ENCODE measurements at places on chromosomes 5 and 9.

- DNase-seq, result peak; percentile 90
- no peak overlapping the region for H3K4me3 ChIP-seq
- H3K36me3 ChIP-seq, result peaks cover 80% of the 10 kb centered on the region
- H3K27ac ChIP-seq, result peak overlapping the region; percentile 71
- H3K4me1 ChIP-seq, result peaks cover 26% of the 10 kb centered on the region
These were observed 72.3 kb downstream of the PSMB7 start for GRCh38 chr9:124342776-124343485.

- peaks cover 30% of the 10 kb centered on the region for H3K4me1 ChIP-seq
- H3K27ac ChIP-seq, result no peak overlapping the region
- H3K36me3 ChIP-seq, result peaks cover 9% of the 10 kb centered on the region
- no peaks in the 10 kb centered on the region for H3K27me3 ChIP-seq
- no peak for DNase-seq
- H3K4me3 ChIP-seq, result no peak overlapping the region
These were observed 9.8 kb downstream of the UIMC1 start for GRCh38 chr5:176996780-176997179.

- no peak for DNase-seq
- H3K27me3 ChIP-seq, result no peaks in the 10 kb centered on the region
- no peaks in the 10 kb centered on the region for H3K4me1 ChIP-seq
- no peak overlapping the region for H3K4me3 ChIP-seq
- H3K36me3 ChIP-seq, result no peaks in the 10 kb centered on the region
These were observed 8.2 kb upstream of the NIPAL4 start for GRCh38 chr5:157451806-157452205.

DNA sequence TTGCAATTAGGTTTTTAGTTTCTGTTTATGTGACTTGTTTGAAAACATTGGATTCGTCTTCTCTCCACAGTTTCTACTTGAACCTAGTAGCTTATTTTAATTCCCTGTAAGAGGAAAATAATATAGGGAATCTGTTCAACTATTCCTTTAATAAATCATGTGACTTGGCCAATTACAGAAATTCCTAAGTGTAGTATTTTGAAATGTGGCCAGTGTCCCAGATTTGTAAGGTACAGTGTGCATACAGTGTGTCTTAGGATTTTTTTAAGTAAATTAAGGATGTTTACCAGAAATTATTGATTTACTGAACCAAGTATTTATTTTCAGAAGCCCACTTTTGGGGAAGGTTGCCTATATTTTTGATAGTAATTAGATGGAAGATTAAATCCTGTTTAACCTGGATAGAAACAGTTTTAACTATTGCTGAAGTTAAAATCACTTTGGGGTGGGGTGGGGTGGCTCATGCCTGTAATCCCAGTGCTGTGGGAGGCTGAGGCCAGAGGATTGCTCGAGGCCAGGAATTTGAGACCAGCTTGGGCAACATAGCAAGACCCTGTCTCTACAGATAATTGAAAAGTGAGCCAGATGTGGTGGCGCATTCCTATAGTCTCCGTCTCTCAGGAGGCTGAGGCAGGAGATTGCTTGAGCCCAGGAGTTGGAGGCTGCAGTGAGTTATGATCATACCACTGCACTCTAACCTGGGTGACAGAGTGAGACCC is 36.9 kb downstream of the G3BP1 start:
- no peaks in the 10 kb centered on the region for H3K27me3 ChIP-seq
- DNase-seq, result no peak
- peaks cover 95% of the 10 kb centered on the region for H3K36me3 ChIP-seq
- H3K27ac ChIP-seq, result no peak overlapping the region
- H3K4me1 ChIP-seq, result peaks cover 3% of the 10 kb centered on the region

- no peak for DNase-seq
- no peak overlapping the region for H3K27ac ChIP-seq
- no peaks in the 10 kb centered on the region for H3K4me1 ChIP-seq
- H3K27me3 ChIP-seq, result no peaks in the 10 kb centered on the region
These were observed 305.7 kb downstream of the ENC1 start for GRCh38 chr5:74334762-74335384.

DNA sequence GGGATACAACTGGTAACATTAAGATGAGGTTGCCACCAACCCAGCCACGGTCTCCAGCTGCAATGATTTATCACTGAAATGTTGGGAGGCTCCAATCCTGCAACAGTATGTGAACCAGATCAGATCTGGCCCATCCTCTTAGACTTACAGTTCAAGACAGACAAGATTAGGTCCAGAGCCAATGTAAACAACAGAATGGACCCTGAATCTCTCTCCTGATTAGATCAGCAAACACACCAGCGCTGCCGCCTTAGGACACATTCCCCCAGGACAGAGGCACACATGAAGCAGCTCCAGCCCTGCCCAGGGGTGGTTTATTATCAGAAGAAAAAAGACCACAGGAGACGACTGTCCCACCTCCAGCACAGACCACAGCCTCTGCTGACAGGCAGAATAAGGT is 82.1 kb downstream of the SLIT3 start:
- peak; percentile 64 for DNase-seq
- H3K27me3 ChIP-seq, result no peaks in the 10 kb centered on the region
- no peak overlapping the region for H3K4me3 ChIP-seq
- no peaks in the 10 kb centered on the region for H3K36me3 ChIP-seq

GRCh38 chr9:137454145-137454596 is 5.0 kb downstream of the NSMF start:
- no peak overlapping the region for H3K4me3 ChIP-seq
- DNase-seq, result no peak
- no peaks in the 10 kb centered on the region for H3K27me3 ChIP-seq
- no peak overlapping the region for H3K27ac ChIP-seq
- peaks cover 38% of the 10 kb centered on the region for H3K4me1 ChIP-seq

DNA sequence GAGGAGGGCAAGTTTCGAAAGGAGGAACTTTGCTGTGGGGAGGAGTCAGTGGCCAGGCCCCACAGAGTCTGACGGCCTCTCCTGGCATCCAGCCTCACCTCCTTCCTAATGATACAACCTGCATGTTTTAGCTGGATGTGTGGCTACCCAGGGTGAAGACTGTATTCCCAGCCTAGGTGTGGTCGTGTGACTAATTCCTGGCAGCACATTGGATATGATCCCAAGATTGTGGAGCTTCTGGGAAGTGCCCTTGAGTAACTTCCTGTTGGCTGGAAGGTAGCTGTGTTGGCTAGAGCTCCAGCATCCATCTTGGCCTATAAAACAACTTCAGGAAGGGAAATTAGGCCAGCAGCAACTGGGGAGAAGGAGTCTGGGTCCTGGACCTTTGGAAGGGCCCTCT is 19.0 kb upstream of the LPCAT1 start:
- DNase-seq, result peak; percentile 21
- H3K27me3 ChIP-seq, result peaks cover 4% of the 10 kb centered on the region
- H3K36me3 ChIP-seq, result no peaks in the 10 kb centered on the region
- no peak overlapping the region for H3K27ac ChIP-seq
- H3K4me1 ChIP-seq, result no peaks in the 10 kb centered on the region

DNA sequence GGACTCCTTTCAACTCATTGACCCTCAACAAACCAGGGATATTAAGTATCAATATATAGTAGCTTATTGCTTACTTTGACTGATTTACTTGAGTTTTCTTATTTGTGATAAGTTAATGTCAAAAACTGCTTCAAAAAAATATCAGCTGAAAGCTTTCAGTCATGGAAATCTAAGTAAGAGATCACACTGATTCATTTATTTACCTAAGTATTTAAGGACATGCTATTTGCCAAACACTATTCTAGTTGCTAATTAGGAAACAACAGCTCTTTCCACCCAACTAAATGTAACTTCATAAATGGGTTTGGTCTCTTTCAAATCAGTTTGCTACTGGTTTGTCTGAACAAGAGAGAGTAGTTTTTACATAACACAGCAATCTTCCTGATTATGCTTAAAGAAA is 48.2 kb downstream of the CHD1 start:
- H3K4me1 ChIP-seq, result no peaks in the 10 kb centered on the region
- H3K4me3 ChIP-seq, result no peak overlapping the region
- peaks cover 85% of the 10 kb centered on the region for H3K36me3 ChIP-seq
- no peaks in the 10 kb centered on the region for H3K27me3 ChIP-seq

DNA sequence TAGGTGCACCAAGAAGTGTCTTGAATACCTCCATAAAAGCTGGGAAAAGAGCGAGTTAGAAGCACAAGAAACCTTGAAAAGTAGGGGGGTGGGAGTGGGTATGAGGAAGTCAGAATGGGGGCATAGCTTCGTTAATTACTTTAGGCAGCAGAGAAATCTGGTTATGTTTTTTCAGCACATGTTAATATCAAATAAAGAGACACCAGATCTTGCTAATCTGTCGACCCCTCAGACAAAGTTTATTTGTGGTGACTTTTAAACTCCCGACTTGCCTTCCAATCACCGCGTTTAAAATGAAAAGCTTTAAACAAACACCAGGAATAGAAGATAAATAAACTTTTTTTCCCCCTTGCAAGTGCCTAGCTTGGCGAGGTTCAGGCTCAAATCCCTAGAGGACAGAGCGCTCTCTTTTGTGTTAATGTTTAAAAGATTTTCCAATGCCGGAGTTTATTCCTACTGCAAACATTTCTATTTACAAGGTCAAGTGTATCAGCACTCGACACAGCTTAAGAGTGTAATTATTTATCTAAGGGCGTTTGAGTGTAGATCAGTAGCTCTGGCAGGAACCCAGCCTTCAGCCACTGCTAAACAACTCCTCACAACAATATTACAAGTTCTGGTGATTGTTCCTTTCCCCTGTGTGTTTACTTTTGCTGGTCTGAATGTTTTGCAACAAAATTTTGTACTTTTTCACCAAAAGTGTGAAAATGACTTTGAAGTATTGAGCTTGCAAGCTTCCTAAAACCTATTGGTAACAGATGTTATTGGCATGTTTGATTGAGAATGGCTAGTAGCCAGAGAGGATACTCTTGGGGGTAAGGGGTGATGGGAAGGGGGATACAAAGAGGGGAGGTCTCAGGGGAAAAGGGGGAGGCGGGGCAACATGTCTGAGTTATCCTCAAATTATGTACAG is 3.8 kb downstream of the GAS1 start:
- no peak overlapping the region for H3K27ac ChIP-seq
- peak; percentile 42 for DNase-seq
- no peaks in the 10 kb centered on the region for H3K36me3 ChIP-seq
- peaks cover 52% of the 10 kb centered on the region for H3K27me3 ChIP-seq
- H3K4me3 ChIP-seq, result no peak overlapping the region

DNA sequence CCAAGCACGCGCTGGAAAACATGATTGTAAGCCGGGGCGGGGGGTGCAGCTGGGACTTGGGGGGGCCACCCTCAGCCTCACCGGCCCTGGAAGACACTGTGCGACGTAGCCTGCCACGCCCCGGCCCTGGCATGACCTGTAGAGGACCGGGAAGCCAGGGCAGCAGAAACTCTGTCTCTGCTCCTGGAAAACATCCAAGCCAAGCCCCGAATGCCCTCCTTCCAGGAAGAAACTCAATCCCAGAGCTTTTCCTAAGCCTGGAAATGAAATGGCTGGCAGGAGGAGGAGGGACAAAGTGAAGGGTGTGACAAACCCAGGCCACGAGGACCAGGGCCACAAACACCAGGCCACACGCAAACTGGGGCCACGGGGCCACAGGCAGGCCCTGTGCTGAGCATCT is 55.4 kb downstream of the KCNT1 start:
- no peaks in the 10 kb centered on the region for H3K4me1 ChIP-seq
- no peak for DNase-seq
- no peaks in the 10 kb centered on the region for H3K36me3 ChIP-seq
- H3K4me3 ChIP-seq, result no peak overlapping the region
- no peak overlapping the region for H3K27ac ChIP-seq

- no peaks in the 10 kb centered on the region for H3K36me3 ChIP-seq
- H3K4me1 ChIP-seq, result no peaks in the 10 kb centered on the region
These were observed 110.9 kb upstream of the PRLR start for GRCh38 chr5:35341189-35341588.

DNA sequence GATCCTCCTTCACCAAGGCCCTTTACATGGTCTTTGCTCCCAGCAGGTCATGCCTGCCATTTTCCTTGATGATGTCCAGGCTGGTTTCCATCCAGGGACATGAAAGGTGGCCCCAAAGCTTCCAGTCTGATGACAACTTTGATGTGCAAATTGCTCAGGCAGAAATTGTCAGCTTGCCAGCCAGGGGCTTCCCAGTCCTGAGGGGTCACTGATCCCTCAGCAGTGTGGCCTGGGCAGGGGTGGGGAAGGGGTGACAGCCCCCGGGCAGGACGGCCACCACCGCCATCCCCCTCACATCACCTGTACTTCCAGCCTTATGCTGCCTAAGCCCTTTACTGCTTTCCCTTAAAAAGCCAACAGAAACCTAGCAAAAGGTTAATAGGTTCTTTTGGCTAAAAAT is 96.3 kb downstream of the ANKRD33B start:
- H3K27ac ChIP-seq, result no peak overlapping the region
- H3K27me3 ChIP-seq, result no peaks in the 10 kb centered on the region
- no peaks in the 10 kb centered on the region for H3K4me1 ChIP-seq

- H3K4me1 ChIP-seq, result peaks cover 8% of the 10 kb centered on the region
- peaks cover 50% of the 10 kb centered on the region for H3K36me3 ChIP-seq
- DNase-seq, result no peak
- no peaks in the 10 kb centered on the region for H3K27me3 ChIP-seq
- no peak overlapping the region for H3K4me3 ChIP-seq
These were observed 13.6 kb downstream of the FBXW11 start for GRCh38 chr5:171992813-171993212.

DNA sequence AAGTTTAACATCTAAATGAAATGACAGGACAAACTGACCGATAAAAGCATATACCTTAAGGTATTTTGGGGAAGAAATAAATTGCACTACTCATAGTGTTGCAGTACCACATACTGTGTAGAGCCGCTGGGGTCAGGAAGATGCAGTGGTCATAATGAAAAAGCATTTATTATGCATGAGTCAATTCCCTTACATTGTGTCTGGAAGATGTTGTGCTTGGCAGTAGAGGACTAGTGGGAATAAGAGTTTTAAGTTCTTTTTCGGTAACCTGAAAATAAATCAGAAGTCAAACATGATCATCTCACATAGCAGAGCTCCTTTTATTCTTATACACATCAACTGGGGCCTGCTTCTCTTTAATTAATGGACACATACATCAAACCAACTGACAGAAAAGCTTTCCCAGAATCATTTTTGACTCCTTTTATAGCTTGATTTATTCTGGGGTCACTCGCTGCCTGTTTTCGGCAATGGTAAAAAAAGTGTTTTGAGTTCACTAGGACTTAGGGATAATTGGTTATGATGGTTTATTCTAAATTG is 262.5 kb upstream of the CHD1 start:
- DNase-seq, result no peak
- H3K4me1 ChIP-seq, result no peaks in the 10 kb centered on the region
- H3K27ac ChIP-seq, result no peak overlapping the region
- H3K4me3 ChIP-seq, result no peak overlapping the region
- no peaks in the 10 kb centered on the region for H3K27me3 ChIP-seq

GRCh38 chr9:69865986-69866385 is 45.4 kb downstream of the CFAP95 start:
- H3K27me3 ChIP-seq, result no peaks in the 10 kb centered on the region
- H3K36me3 ChIP-seq, result no peaks in the 10 kb centered on the region
- H3K4me1 ChIP-seq, result peaks cover 9% of the 10 kb centered on the region
- no peak for DNase-seq
- H3K4me3 ChIP-seq, result no peak overlapping the region

GRCh38 chr9:96510258-96510657 is 60.3 kb downstream of the HABP4 start:
- peaks cover 35% of the 10 kb centered on the region for H3K36me3 ChIP-seq
- H3K27ac ChIP-seq, result no peak overlapping the region
- H3K4me1 ChIP-seq, result peaks cover 21% of the 10 kb centered on the region
- no peaks in the 10 kb centered on the region for H3K27me3 ChIP-seq

- H3K27ac ChIP-seq, result no peak overlapping the region
- H3K4me3 ChIP-seq, result no peak overlapping the region
- DNase-seq, result no peak
- H3K36me3 ChIP-seq, result no peaks in the 10 kb centered on the region
These were observed 19.8 kb downstream of the TNFSF15 start for GRCh38 chr9:114785866-114786650.

All from SJSA1 (cell line).